ENCODE measurements at places on chromosomes 7 and 10. TPM values are rescaled to one million over a fixed set of nuclear protein-coding genes. Genes with fewer than 3 reads are reported as not detected.

Gene CLDN4
- 5.2 TPM for total RNA-seq

Gene CALHM1
- not detected for total RNA-seq

Gene LIPA
- 43.8 TPM for total RNA-seq

Gene CYP2E1
- total RNA-seq, result 0.26 TPM

Gene PDE1C
- total RNA-seq, result 2.5 TPM

Gene AGBL3
- total RNA-seq, result 1.4 TPM

Gene HOXA6
- 1.7 TPM for total RNA-seq

Gene UNCX
- total RNA-seq, result not detected

Gene AKR1C2
- total RNA-seq, result 3,701 TPM

Gene TBXAS1
- total RNA-seq, result 15.6 TPM

Gene TUBAL3
- 0.31 TPM for total RNA-seq

Gene INMT
- 0.03 TPM for total RNA-seq

Gene RPS24
- 2,900 TPM for total RNA-seq

Gene PRKCQ
- total RNA-seq, result 4.1 TPM

Gene FANK1
- total RNA-seq, result 1.8 TPM

Gene GFRA1
- 9.5 TPM for total RNA-seq
